ENCODE measurements at places on chromosomes 1 and 21.

DNA sequence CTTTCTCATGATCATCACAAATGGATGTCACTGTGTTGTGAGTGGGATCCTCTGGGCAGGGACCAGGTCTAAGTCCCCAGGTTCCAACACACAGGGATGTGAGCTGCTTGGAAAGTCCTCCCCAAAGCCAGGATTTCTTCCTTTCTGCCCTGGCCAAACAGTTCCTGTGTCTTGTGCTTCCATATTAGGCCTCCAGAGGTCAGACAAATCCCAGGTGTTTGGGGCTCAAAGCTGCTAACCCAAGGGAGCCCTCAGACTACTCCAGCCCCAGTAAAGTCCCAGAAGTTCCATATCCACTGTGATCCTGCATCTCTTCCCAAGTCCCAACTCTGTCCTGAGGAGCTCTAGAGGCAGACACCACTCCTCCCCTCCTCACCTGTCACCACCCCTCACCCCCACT, 27.7 kb upstream of the MAGOH start:
- DNase-seq, result no peak

DNA sequence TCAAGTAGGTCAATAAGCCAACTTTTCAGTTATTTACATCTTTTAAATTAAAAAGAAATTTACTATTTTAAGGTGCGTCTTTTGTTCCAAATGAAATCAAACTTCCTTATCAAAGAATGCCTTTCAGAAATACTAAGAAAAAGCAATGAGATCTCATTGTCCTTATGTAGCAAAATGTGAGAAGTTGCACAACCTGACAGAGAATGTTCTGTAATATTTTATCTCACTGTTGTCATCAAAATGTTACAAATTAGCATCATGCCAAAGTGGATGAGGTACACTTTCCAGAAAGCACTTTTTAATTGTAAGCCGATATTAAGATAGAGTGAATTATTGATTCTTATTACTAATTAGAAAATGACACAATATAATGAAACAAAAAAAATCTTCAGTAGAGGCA, 50.4 kb downstream of the KCNT2 start:
- no peak for DNase-seq

- no peak for DNase-seq
These were observed 272.9 kb upstream of the C1orf105 start for GRCh38 chr1:172147541-172147940.

- DNase-seq, result no peak
These were observed 1.0 kb downstream of the PLPP3 start for GRCh38 chr1:56578138-56578962.

GRCh38 chr1:25724201-25724600, 75.8 kb upstream of the SELENON start:
- no peak for DNase-seq

DNA sequence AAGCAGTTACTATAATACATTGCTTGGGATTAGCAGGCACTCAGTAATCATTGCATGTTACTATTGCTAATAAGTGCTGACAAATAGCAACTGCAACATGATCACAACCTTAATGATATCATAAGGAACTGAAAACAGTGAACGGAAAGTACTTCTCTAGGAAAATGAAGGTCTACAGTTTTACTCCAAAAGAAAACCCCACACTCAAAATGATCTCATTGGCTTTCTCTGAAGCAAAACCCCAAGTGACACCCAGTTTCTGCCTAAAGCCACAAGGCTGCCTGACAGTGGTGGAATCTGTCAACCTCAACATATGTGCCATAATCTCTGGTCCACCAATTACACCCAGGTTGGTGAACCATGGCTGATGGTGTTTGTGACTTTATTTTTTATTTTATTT, 137.6 kb downstream of the PTGER3 start:
- no peak for DNase-seq

- no peak for DNase-seq
These were observed 15.3 kb upstream of the VWA5B1 start for GRCh38 chr1:20275319-20275925.

DNA sequence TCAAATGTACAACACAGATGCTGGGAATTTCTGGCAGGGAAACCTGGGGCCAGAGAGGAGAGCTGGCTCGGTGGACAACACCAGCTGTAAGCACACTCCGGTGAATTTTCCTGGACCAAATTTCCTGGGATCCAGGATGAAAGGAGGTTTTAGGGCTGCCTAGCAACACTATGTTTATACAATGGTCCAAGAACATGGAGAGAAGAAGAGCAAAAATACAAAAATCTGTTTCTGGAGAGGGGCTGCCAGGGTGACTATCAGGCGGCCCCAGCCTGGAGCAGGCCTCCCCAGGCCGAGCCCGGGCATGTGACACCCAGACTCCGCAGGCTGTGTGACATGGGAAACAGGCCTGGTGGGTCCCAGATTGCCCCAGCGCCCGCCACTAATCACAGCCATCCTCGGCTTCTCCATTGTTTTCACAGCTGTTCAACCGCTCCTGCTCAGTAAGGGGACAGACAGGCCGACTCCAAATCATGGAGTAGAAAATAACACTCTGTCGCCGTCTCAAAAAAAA, 336.0 kb upstream of the NFIA start:
- no peak for DNase-seq

DNA sequence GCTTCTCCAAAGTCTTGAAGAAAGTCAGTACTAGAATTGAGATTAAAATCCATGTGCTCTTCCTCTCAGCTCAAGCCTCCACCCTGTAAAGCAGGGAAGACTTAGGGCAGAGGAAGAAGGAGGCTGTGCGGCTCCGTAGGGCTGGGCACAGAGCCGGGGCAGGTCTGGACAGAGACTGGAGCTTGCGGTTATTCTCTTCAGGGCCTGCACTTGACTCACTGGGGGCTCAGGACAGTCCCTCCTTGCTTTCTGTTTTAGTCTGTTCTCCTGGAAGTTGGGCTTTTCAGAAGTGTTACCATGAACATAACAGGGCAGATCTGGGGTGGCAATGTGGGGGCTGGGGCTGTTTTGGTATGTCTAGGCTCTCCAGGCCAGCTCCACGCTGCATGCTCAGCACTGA, 21.6 kb upstream of the TRABD2B start:
- no peak for DNase-seq

DNA sequence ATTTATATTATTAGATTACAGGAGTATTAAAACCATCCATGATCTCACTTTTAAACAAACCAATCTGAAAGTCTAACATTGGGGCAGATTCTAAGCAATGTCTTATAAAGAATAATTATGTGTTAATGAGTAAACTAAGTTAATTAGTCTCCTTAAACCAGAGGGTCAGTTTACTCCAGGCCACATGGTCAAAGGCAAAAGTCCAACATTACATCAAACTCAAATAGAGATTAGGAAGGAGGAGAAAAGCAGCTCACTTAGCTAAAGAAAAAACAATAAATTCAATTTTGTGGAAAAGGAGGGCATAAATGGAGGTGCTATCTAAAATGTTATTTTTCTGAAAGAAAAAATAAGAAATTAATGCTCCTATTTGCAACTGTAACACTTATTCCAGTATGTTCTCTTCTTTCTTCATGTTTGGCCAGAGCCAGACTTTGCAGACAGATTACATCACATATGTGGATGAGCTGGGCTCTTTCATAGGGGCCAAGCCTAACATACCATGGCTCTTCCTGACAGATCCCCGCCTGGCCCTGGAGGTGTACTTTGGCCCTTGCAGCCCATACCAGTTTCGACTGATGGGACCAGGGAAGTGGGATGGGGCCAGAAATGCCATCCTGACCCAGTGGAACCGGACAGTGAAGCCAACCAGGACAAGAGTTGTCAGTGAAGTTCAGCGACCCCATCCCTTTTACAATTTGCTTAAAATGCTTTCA, 24.3 kb upstream of the FMO2 start:
- no peak for DNase-seq

GRCh38 chr1:147534386-147534785, 6.9 kb upstream of the BCL9 start:
- no peak for DNase-seq

- no peak for DNase-seq
These were observed 5.3 kb downstream of the IL23R start for GRCh38 chr1:67171574-67171955.

- no peak for DNase-seq
These were observed 823 bp upstream of the PRKAA2 start for GRCh38 chr1:56644064-56644918.

GRCh38 chr1:81542196-81542595, 258.5 kb upstream of the ADGRL2 start:
- no peak for DNase-seq

GRCh38 chr21:31201548-31201947, 142.5 kb downstream of the TIAM1 start:
- no peak for DNase-seq

DNA sequence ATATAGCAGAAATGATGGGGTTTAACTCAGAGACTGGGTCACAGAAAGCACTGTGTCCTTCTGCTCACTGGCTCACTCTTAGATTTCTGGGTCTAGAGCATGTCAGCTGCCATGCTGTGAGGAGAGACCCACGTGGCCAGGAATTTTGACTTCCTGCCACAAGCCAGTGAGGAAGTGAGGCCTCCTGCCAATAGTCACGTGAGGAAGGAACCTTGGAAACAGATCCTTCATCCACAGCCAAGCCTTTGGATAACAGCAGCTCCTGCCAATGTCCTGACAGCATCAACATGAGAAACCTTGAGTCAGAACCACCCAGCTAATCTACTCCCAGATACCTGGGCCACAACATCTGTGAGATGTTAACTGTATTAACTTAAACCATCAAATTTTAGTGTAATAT, 114.5 kb upstream of the PLPPR5 start:
- no peak for DNase-seq

- DNase-seq, result no peak
These were observed 2.4 kb upstream of the CTTNBP2NL start for GRCh38 chr1:112393631-112393974.

DNA sequence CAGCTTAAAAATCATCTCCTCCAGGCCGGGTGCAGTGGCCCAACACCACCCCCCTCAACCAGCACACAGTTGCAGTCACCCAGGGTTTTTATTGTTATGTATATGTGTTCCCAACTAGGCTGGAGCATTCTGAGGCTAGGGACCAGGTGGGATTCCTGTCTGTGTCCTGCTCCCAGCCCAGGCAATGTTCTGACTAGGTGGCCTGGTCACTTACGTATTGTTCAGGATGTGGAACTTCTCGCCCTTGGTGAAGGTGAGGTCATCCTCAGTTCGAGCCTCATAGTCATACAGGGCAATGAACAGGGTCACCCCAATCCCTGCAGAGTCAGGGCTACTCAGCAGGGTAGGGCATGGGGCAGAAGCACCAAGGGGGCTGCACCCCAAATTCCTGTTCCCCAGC, 12.2 kb downstream of the FGR start:
- no peak for DNase-seq

GRCh38 chr21:41426676-41427404, 801 bp downstream of the MX1 start:
- DNase-seq, result no peak

GRCh38 chr1:117136749-117137148, 15.2 kb upstream of the TRIM45 start:
- DNase-seq, result no peak

Measured in stimulated activated CD4-positive, alpha-beta T cell treated with anti-CD3 and anti-CD28 coated beads, TNF-alpha, amount 100 ng/mL, for 24 hours (primary cell).